ENCODE measurements at places on chromosomes 1 and 21.

DNA sequence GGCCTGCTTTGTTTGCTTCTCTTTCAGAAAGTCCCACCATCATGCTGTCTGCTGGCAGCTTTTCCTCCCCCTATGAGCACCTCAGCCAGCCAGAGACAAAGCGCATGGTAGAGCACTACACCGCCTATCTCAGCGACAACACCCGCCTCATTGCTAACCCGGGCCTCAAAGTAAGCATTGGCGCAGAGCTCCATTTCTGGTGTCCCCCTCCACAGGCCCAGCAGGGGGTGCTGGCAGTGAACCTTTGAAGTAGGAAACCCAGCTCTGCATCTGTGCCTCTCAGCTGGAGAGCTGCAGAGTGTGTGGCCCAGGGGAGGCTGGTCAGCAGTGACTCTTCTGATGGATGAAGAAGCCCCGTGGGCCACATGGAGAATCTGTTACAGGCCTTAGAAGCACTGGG is 81.2 kb upstream of the RAVER2 start:
- DNase-seq, result no peak

DNA sequence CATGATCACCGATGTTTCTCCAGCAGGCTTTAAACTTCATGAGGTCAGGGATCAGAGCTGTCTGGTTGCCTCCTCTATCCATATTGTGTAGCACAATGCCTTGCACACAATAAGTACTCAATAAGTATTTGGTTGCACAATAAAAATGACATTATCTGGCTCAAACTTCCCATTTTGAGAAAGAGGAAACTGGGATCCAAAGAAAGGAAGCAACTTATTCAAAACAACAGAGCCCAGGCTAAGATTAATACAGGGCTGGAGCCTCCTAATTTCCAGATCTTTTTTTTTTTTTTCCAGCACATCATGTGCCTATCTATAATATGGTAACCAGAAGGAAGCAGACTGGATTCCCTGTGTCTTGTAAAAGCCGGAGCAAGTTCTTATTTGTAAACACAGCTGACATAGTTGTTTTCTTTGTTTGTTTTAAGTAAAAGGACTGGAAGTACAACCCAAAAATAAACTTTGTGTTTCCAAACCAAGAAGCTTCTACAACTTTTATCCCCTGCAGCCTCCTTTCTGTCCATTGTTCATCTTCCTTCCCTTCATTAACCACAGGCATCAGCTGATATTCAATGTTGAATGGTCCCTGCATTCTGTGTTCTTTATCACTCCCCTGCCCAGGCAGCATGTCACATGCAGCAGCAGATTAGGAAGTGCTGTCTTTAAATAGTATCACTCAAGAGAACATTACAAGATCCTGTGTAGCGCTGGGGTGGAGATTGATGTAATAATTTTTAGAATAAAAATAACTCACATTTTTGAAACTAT is 71.2 kb upstream of the HOOK1 start:
- DNase-seq, result no peak

- DNase-seq, result no peak
Measured at GRCh38 chr1:10646347-10646861, 150.0 kb downstream of the CASZ1 start.

DNA sequence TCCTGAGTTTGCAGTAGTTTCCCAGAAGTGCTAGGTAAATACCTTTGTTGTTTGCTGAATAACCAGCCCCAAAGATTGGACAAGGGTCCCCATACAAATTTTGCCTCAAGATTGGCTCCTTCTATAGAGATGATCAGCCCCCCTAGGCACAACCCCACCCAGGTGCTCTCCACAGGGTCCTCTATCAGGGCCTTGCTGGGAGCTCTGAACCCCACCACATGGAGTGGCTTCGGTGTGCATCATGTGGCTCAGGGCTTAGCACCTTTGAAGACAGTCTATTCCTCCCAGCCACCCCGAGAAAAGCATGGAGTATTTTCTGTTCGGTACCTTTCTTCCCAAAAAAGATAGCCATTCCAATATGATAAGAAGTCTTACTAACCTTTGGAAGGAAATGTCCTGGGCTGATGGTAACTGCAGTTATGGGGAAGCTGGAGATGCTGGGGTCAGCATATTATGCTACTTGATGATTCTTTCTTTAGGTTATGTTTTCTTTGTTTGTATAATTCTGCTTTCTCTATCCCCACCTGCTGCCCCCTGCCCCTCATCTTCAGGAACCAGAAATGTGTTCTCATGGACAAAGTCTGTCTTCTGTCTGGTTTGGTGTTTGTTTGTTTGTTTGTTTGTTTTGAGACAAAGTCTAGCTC is 5.0 kb upstream of the TSPAN1 start:
- no peak for DNase-seq

DNA sequence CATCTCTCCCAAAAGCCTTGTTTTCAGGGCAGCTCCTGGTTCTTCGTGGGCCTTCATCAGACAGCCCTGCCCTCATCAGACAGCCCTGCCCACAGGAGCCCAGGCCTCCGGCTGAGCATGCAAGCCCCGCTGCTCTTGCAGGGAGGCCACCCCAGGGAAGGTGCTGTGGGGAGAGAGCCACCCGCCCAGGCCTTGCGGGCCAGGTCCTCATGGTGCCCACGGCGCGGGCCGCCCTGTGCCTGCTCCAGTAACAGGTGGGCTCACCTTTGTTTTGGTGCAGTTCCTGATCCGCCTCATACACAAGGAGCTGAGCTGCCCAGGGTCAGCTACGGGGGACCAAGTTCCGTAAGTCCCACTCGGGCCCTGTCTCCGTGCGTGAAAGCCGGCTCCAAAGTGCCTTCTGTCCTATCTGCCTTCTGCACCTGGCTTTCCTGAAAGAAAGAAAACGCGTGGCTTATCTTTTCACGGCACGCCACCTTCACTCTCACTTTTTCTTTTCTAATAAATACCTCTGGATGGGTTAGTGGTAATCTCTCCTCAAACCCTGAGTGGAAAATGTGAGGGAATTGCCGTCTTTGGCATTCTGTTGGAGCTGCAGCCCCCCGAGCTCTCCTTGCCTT is 65.9 kb downstream of the SLC37A1 start:
- DNase-seq, result no peak

DNA sequence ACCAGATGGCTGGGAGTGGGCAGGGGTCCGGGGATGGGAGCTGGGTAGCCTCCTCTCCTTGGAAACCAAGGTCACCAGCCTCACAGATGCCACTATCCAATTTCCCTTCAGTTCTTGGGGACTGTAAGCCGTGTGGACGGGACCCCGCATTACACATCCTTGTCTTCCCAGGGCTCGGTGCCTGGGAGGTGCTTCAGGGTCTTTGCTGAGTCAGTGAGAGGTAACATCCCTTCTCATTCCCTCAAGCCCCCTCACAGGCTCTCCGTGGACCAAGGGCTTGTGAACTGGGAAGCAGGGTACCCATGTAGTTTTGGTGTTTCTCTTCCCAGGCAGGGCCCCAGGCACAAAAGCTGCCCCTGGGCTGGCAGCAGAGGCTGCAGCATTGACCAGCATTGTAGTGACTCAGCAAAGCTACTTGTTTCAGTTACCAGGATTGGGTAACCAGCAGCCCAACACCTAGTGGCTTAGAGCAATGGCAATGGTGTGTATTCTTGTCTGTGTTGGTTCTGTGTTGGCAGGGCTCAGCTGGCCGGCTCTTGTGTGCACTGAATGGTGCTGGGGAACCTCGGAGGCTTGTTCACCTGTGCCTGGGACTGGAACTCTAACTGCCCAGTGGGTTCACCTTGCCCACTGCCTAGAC is 24.6 kb upstream of the PCBP3 start:
- DNase-seq, result no peak

GRCh38 chr1:237111807-237112206 is 69.8 kb downstream of the RYR2 start:
- DNase-seq, result no peak

DNA sequence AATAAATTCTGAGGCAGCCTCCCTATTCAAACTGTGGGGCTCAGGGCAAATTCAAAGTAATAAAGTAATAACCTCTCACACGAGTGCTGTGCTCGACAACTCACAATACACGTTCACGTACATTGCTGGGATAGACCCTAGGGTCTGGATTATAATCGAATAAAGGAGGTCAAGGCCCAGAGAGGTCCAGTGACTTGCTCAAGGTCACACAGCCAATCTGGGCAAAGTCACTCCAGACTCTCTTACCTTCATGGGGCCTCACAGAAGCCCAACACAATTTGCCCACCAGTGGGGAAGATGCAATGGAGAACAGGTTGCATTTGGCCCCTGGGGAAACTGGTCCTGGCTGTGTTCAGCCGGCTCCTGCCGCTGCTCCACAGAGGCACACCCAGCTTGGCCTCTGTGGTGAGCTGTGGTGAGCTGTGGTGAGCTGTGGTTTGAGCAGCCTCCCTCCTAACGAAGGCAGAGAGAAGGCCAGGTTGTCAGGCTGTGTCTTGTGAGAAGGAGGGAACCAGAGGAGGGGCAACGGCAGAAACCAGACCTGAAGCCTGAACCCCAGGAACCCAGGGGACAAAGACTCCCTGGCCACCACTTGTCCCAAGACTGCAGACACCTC is 35.1 kb downstream of the NUAK2 start:
- DNase-seq, result peak; percentile 16

- DNase-seq, result no peak
Measured at GRCh38 chr1:69871412-69871811, 303.7 kb downstream of the LRRC7 start.

GRCh38 chr1:151535326-151536271 is 4.5 kb upstream of the TUFT1 start:
- DNase-seq, result no peak

GRCh38 chr21:24428591-24429199 is 1178.6 kb downstream of the MRPL39 start:
- DNase-seq, result no peak

- DNase-seq, result no peak
Measured at GRCh38 chr1:17112496-17113236, 6.6 kb downstream of the PADI2 start.

DNA sequence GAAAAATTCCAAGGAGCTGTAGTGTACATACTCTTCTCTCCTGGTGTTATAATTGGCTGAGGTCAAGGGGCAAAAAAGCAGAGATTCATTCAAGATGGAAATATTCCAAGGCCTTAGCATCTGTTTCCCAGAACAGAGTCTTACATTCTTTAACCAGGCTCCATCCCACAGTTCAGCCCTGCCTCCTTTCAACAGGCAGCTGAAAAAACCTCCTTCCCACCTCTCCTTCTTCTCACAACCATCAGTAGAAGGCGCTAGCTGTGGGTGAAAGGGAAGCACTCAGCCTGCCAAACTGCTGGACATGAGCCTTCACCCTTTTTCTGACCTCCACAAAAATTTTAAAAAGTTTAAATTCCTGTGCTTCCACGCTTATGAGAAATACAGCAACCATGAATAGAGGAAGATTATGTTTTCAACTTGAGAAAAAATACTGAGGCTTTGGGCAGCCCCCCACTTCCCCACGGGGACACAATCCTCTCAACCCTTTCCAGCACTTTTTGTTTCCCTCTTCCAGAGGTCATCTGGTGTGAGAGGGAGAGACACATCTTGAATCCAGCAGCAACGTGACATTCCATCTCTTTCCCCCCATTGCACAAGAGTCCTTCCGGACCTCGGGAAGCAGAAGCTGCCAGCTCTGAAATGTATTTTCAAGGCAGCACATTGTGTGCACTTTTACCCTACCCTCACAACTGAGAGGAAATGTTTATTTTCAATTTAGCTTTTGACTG is 43.2 kb upstream of the FMO2 start:
- DNase-seq, result no peak

GRCh38 chr1:29398431-29398830 is 162.1 kb downstream of the PTPRU start:
- DNase-seq, result no peak

DNA sequence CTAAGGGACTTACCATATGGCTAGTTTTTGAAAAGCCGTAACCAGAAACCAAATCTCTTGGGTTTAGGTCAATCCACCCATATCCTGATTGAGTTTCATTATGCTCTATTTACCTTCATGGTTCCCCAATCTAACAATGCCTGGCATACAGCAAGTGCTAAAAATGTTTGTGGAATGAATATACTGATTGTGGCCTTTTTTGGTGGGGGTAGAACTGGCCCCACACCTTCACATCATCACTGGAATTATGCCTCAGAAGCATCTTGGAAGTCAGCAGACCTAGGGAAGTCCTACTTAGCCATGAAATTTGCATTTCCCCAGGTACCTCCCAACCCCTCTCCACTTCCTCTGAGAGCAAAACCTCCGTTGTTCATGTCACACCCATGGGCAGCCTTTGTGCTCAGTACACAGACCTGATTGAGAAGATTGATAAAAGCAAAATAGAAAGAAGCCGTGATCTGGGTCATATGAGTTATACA is 17.8 kb upstream of the SLAMF1 start:
- DNase-seq, result no peak

GRCh38 chr1:82567348-82567747 is 766.6 kb downstream of the ADGRL2 start:
- no peak for DNase-seq

GRCh38 chr1:209861242-209861641 is 33.5 kb downstream of the UTP25 start:
- DNase-seq, result no peak

- no peak for DNase-seq
Measured at GRCh38 chr1:6249739-6250689, 6.0 kb downstream of the HES3 start.

DNA sequence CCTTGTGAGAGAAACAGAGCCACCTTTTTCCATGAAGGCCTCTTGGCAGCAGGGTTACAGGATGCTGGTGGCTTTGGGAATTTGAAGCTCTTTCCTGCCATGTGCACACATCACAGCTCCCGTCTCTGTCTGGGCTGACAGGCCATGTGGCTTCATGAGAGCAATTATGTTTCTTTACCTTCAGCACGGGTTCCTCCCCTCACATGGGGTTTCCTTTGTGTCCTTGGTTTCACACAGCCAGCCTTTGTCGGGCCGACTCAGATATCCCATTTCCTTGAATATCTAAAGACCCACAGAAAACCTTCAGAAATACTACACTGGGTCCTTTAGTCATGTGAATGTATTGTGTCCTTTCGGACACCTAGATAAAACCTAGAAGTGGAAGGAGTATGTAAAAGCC is 7.1 kb downstream of the CLIC6 start:
- DNase-seq, result no peak

GRCh38 chr1:19036041-19036812 is 79.8 kb upstream of the IFFO2 start:
- DNase-seq, result no peak

DNA sequence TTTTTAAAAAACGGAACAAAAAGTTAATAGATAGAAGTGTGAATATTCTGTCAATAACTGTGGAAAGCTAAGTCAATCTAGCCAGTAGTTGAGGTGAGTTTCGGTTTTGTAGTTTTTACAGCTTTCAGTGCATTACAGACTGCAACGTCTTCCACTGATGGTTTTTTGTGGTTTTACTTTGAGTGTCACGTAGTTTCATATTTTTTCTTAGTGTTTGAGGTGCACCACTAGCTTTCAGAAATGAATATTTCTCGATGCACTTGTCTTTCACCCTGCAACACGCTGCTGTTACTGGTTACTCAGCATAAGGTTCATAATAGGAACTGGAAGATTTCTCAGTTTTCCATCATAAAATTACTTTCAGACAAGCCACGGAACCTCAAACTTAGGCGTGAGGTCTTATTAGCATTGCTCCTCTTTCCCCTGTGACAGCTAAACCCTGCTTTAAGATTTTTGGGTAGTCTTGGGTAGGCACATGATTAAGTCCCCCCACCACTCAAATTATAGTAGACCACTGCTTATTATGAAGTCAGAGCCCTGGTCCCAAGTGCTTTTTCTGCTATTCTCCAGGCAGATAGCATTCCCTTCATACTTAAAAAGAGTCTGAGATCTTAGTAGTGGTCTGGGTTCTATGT is 1412.7 kb downstream of the KCNT2 start:
- DNase-seq, result no peak
